Nephron progenitor cell (in vitro differentiated cells): ENCODE measurements at places on chromosomes 6 and 20.

GRCh38 chr20:63498960-63499337, at the start of gene EEF1A2:
Gene EEF1A2 (minus strand): TSS chr20:63499083. CDS start chr20:63497763, 1,320 bp downstream.
- DNase-seq: peak; percentile 64

GRCh38 chr6:13617066-13617465, 1.9 kb downstream of the NOL7 start:
- DNase-seq: no peak

DNA sequence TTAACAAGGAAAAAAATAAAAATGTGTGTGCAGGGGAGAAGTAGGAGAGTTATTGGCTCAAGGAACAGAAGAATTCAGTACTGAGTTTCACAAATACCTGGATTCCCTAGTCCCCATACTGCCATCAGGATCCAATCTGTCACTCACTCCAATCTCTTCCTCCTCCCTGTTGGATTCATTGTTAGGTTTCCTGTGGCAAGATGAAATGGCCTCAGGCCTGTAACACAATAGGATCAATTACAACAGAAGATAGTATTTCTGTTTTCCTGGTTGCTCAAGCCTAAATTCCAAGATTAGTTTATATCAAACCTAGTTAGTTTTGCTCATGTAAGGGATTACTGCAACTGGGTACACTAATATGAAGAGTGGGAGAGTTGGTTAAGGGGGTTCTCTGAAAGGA, 24.4 kb downstream of the HCRTR2 start:
- DNase-seq: no peak

DNA sequence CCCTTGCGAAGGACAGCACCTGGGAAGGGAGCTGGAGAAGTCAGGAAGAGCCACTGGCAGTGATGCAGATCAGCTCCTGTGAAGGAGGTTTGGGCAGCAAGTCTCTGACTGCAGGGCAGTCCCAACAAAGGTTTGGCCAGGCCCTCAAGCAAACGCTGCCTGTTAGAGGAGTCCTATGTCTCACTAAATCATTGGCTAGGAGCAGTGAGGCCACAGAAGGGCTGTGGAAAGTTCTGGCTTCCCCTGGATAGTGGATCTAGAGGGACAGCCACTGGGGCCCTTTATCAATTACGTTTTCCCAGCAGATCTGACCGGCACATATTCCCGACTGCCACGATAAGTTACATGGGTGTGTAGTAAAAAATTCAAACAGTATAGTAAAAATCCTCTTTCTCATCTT, 2.5 kb downstream of the TTPAL start:
- no peak for DNase-seq

DNA sequence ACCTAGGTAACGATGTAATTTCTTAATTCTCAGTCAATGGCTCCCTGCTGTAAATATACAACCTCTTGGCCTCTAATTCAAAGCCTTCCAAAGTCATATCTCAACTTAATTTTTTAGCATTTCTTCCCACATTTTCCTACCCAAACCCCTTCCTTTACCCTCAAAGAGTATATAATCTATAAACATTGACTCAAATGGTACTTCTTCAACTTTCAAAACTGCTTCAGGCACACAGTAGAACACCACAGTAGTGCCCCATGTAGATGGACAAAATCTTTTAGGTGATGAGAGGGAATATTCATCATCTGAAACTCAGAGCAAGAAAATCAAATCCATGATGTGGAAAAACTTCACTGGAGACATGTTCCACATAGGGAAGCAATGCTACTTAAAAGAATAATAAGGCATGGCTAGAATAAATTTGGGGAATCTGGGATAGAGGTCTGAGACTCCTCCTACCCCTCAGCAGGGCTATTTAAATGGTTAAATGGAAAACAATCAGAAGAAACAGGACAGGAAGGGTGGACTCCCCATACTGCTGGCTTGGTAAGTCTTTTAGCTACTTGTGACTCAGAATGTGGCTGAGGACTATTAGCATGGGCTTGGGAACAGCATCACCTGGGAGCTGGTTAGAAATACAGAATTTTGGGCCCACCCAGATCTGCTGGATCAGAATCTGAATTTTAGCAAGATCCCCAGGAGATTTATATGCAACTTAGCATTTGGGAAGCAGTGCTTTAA, 6.4 kb downstream of the SLC22A2 start:
- no peak for DNase-seq
